Forelimb muscle (tissue), 1 donor: ENCODE measurements at places on chromosomes 6 and 20. TPM values are rescaled to one million over a fixed set of nuclear protein-coding genes. Genes with fewer than 3 reads are reported as not detected.

GRCh38 chr6:13630499-13630898 is 15.4 kb downstream of the NOL7 start:
- DNase-seq = no peak

TRIM38 gene
- polyA plus RNA-seq = 6.7 TPM

DNA sequence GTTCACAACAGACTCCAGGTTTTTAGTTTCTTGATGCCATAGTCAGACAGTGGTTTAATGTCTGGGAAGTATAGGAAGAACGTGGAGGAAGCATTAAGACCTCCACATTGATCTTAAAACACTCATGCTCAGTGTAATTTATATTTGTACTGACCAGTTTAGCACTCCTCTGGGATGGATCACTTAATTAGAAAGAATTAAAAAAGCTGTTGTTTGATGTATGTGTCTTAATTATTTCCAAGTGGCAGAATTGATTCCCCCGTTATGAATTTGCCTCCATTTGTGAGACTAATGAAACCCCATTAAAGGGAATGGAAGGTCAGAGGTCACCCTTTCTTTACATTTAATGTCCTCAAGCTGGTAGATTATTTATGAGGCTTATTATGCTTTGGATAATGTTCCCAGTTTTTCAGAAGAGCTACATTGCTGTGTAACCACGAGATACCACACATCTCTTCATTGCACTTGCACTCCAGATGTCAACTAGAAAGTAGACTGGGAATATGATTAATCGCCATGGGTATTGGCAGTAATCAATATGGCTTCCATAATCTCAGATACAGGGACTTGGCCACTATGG is 270.0 kb upstream of the JAG1 start:
- DNase-seq = no peak

GRCh38 chr6:7894262-7895124 is 16.1 kb downstream of the TXNDC5 start:
- no peak for DNase-seq

SLC17A1 gene
- polyA plus RNA-seq = not detected

SPATS1 gene
- polyA plus RNA-seq = not detected

GRCh38 chr6:50654155-50654554 is 59.2 kb upstream of the TFAP2D start:
- DNase-seq = no peak

RCAN2 gene
- polyA plus RNA-seq = 4.7 TPM

DNA sequence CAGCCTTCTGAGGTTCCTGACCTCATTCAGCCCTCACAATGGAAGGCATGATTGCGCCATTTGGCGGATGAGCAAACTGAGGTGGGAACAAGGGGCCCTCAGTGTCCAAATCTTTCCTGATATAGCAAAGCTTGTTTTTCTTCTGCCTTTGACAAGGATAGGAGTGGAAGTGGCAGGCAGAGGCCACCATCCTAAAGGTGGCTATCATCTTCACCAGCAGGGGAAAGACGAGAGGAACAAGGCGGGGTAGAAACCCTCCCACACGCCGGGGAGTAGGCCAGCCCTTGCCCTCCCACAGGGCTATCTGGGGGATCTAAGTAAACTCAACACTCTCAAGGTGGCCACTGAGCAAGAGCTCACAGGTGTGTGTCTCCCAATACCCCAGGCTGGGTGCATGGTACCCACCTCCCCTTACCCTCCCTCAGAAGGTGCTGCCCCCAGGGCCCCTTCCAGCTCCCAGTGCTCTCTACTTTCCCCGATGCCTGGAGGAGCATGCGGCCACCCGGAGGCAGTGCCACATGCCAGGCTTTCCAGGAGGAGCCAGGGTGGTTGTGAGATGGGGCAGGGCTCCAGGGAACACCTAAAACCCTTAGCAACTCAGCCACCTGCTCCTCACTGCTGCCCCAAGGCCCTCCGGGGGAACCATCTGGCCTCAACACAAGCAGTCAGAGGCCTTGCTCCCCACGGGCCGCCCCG is 11.2 kb downstream of the SPDEF start:
- DNase-seq = no peak

- no peak for DNase-seq
Measured at GRCh38 chr6:26484161-26484560, 15.9 kb upstream of the BTN1A1 start.

- DNase-seq = no peak
Measured at GRCh38 chr6:20746024-20746423, 211.8 kb downstream of the CDKAL1 start.

- DNase-seq = no peak
Measured at GRCh38 chr6:124676033-124676432, 286.2 kb upstream of the RNF217 start.

- DNase-seq = no peak
Measured at GRCh38 chr6:29602564-29603361, 17.8 kb downstream of the OR2H2 start.

GRCh38 chr6:131116755-131117360 is 18.4 kb upstream of the AKAP7 start:
- DNase-seq = no peak

HDGFL1 gene
- polyA plus RNA-seq = not detected

ZNF391 gene
- 3.7 TPM for polyA plus RNA-seq

GRCh38 chr6:19472153-19472552 is 365.0 kb upstream of the ID4 start:
- DNase-seq = no peak

DNA sequence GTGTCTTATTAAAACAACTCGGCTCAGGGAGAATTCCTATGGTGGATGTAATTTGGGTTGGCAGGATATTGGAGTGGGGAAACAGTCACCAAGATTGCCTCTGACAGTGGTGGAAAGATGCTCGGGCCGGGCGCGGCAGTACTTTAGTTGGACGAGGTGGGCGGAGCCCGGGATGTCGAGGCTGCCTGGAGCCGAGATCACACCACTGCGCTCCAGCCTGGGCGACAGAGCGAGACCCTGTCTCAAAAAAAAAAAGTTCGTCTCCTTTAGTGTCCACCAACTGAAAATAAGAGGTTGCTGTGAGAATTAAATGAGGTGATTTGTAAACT is 621 bp downstream of the NOL7 start:
- DNase-seq = no peak

DNA sequence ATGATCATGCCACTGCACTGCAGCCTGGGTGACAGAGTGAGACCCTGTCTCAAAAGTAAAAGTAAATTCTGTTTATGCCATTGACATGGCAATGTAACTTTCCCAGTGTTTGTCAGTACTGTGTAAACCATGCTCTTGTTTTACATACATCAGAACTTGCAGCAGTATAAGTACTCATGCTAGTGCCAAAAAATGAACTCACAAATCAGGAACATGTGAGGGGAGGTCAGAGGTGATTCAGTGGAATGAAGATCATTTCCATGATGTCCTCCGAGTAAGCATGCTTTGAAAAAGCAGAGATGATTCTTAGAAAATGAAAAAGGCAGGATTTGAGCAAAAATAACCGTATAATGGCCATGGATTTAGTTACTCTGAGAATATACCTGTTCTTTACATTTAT is 81.9 kb downstream of the ANKS1A start:
- no peak for DNase-seq

GJE1 gene
- not detected for polyA plus RNA-seq

DNA sequence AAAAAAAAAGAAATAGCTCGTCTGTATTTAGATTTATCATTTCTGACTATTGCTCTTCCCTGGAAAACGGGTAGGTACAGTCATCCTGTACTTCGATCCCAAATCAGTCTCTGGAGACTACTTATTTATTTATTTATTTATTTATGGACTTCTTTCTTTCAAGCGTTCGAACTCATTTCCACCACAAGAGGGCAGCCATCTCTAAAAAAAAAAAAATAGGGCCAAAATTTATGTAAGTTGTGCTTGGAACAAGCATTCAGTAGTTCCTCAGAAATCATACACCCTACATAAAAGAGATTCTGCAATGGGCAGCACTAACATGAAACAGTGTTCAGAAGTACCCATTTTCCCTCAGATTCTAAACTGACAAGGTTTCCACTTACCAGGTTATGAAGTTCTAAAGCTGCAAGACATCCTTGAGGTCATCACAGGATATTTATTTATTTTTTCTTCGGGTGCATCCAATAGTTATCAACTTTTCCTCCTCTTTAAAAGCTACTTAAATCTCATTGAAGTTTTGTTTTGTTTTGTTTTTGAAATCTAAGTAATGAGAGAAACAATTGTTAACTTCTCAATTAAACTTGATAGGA is 1.9 kb upstream of the BMP2 start:
- no peak for DNase-seq

GPR6 gene
- not detected for polyA plus RNA-seq

- no peak for DNase-seq
Measured at GRCh38 chr20:21622097-21622857, 83.2 kb upstream of the PAX1 start.

EYA4 gene
- polyA plus RNA-seq = 23.4 TPM

DNA sequence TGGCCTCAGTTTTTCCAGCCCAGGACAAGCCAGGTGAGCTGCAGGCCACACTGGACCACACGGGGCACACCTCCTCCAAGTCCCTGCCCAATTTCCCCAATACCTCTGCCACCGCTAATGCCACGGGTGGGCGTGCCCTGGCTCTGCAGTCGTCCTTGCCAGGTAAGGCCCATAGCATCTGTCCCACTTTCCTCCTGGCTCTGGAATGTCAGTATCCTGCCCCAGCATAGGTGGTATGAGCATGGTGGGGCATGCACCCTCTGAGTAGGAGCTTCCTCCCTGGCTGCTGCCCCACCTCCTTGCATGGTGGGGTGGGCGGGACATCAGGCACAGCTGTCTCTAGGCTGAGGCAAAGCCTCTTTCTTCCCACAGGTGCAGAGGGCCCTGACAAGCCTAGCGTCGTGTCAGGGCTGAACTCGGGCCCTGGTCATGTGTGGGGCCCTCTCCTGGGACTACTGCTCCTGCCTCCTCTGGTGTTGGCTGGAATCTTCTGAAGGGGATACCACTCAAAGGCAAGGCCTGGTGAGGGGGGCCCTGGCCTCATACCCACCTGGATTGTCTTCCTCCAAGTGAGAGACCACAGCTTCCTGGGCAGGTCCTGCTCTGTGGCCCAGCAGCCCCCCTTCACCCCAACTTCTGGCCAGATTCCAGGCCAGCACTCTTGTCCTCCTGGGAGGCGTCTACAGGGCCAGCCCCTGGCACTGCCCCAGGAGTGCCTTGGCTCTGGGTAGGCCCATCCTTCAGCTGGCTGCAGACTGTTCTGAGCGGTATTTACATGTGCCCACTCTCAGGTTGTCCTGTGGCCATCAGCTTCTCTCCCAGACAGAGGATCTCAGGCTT is 9.1 kb downstream of the PI16 start:
- DNase-seq = no peak

SPATA25 gene
- 10.3 TPM for polyA plus RNA-seq

SCUBE3 gene
- polyA plus RNA-seq = 0.82 TPM
